Motor neuron (in vitro differentiated cells): ENCODE measurements at places on chromosomes 12 and 14. TPM values are rescaled to one million over a fixed set of nuclear protein-coding genes. Genes with fewer than 3 reads are reported as not detected.

DNA sequence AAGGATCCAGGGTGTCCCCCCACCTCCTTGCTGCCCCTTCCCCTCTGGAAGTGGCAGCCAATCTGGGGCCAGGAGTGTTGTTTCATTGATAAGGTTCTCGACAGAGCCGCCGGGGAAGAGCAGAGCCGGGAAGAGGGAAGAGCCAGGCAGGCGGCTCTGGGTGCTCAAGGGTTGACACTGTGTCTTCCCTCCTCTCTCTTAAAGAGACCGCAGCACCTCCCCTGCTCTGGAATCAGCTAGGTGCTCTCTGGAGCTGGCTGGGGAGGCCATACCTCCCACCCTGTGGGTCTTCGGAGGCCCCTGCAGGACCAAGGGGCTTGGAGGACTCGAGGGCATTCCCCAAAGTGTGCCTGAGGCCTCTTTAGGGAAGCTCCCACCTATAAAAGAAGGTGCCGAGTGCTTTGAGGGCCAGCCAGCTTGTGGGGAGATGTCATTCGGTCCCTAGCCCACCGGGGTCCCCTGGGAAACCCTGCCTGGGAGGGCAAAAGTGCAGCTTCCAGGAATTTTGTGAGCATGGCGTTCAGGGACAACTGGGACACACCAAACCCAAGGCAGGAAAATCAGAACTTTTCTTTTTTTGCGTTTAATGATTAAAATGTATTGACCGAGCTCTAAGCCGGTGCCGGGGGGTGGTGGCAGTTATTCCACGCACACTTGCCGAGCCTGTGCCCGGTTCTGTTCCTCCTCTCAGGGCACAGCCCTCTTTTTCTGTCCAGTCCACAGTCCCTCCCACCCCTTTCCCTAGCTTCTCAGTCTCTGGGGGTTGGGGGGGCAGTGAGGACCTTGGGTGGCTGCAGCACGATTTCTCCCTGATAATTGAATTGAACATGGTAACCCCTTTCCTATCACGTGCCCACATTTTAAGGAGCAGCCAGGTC is 3.0 kb downstream of the SETD1B start:
- ATAC-seq: peak; percentile 17

GRCh38 chr14:53152887-53153701 is at the start of gene DDHD1:
DDHD1 (minus strand) TSS chr14:53153323; CDS start chr14:53153098, 225 bp downstream.
- ATAC-seq: peak; percentile 92

DNA sequence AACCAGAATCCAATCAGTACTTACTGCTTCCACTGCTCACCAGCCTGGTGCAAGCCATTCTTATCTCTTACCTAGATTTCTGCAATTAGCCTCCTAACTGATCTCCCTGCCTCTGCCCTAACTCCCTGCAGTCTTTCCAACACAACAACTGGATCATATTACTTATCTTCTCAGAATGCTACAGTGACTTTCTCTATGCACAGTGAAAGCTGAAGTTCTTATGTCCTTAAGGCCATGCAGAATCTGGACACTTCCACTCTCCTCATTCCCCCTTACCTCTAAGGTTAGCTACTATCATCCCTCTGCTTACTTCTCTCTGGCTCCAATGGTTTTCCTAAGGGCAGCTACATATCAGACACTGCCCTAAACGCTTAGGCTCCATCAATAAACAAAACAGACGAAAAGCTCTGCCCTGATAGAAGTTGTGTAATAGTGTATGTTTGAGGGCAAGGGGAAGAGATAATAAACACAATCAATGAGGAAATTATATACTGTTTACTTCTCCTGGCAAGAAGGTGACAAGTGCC is 4.0 kb downstream of the KTN1 start:
- no peak for ATAC-seq

GRCh38 chr12:90677055-90677454 is 277.9 kb downstream of the CCER1 start:
- no peak for ATAC-seq

KRT75 gene
- 0.34 TPM in 1 of 2 replicates, not detected in the other for total RNA-seq
